ENCODE measurements at places on chromosomes 6 and 20.

- DNase-seq: no peak
Observed at GRCh38 chr20:46652699-46653098, 1.4 kb upstream of the SLC13A3 start.

- no peak for DNase-seq
Observed at GRCh38 chr6:109671733-109672132, 19.3 kb downstream of the AK9 start.

DNA sequence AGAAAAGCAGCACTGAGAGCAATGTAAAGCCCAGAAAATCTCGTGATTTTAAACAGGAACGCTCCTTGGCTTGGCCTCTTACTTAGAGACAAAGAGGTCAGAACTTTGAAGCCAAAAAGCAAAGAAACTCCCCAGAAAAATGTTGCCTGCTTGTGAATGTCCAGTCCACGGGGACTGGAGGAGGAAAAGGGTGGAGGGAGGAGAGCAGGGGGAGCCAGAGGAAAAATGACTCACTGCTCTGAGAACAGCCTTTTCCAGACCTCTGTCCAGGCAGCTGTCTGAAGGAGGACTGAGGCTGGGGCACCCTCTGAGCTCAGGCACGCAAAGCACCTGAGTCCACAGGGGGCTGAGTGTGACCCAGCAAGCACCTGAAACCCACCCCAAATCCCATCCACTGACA lies 64.7 kb downstream of the TRAM2 start:
- DNase-seq: no peak

GRCh38 chr20:15759594-15759993 lies 813.7 kb downstream of the KIF16B start:
- DNase-seq: no peak

DNA sequence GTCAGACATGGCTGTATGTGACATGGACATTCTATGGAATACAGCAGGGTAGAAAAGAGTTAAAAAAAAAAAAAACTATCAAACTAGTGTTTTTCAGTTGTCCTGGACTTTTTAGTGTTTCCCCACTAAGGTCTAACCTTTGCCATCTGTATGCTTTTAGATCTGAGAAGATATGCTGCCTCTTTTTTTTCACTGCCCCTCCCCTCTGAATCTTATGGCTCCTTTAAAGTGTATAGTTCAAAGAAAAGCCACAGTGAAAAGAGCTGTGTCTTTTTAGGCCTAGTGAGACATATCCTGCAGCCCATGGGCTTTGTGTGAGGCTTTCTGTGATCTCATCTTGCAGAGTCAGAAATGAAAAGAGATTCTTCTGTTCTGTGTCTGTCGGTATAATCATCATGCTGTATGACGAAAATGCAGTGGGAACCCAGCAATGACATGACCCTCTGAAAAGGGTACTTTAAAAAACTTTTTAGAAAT lies 29.3 kb downstream of the ADGRG6 start:
- DNase-seq: no peak

DNA sequence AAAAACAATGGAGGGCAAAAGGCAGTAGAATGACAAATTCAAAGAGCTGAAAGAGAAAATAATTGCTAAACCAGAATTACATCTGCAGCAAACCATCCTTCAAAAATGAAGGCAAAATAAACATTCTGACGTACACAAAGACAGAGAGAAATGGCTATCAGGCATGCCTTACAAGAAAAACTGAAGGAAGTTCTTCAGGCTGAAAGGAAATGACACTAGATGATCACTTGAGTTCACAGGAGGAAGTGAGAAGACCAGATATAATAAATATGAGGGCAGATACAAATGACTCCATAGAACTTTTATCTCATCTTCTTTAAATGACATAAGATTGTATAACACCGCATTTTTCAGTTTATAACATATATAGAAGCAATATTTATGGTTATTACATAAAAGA lies 30.0 kb downstream of the DZANK1 start:
- DNase-seq: no peak

All from stimulated activated CD8-positive, alpha-beta memory T cell treated with anti-CD3 and anti-CD28 coated beads, Interleukin-4, amount 100 ng/mL, for 4 hours (primary cell).